NCI-H1048 (cell line): ENCODE measurements at places on chromosomes 4 and X.

GRCh38 chrX:41956027-41956426, 32.7 kb upstream of the CASK start:
- no peak for DNase-seq

DNA sequence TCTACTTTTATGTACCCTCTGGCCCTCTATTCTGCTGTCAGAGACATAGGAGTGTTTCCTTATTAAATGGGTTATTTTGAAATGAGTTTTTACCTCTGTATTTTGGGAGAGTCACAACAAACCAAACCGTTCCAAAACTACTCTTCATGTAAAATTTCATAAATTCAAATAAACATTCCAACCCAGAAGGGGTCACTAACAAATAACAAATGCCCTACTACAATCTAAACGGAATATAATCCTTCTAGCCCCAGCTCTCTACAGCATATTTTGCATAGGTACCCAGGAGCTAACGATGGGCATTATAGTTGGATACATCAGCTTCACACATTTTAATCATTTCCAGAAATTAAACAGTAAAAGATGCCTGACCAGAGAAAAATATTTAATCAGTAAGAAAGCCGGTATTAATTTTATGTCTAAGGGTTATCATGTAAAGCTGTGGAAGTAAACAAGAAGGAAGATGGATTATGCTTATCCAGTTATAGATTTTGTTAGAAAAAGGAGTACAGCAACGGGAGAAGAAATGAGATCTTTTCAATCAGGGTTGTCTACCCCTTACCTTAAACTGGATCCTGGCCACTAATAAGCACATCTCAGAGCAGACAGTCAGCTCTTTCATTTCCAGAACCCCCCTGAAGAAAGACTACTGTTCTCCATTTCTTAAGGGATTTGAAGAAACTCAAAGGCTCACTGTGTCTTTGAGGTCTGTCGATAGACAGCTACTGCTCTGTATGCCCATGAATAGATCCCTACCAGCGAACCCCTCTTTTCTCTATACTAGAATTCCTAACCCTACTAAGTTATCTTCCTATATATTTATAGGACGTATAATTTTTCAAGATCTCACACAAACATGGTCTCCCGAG, 1.2 kb downstream of the UGDH start:
- no peak for DNase-seq

GRCh38 chr4:53055716-53056403, 193.7 kb downstream of the RASL11B start:
- DNase-seq: no peak

GRCh38 chrX:39896951-39897740, 200.6 kb downstream of the BCOR start:
- DNase-seq: no peak

- DNase-seq: no peak
These were observed 65.6 kb downstream of the DCAF8L1 start for GRCh38 chrX:27915617-27916016.

- no peak for DNase-seq
These were observed 2.6 kb upstream of the AMMECR1 start for GRCh38 chrX:110320381-110320987.

DNA sequence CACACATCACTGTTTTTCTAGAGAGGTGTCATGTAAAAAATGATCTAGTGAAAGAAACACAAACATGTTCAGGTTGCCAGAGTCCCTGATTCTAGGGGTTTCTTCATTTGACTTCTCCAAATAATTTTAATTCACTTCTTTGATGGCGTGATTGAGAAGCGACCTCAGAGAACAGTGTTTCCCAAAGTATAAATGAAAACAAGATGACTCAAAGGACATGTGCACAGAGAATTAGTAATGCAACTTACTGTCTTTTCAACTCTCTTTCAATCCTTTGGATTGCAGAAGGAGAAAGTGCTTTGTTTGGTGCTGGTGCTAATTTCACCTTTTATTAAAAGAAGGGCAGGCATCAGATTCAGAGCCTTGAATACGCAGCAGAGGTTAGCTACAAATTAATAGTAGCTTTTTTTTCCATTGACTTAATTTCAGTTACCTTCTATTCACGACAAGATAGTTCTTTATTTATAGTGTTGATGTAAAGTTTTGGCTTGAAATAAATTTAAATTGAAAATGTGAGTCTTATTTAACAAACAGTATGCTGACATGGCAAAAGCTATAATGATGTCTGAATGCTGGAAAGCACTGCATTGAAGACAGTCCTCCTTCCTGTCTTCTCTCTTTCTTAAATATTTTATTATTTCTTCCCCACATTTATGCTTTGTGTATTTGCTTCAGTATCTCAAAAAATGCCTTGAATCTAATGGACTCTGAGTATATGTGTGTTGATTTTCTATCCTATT, 85.1 kb downstream of the SLC10A7 start:
- no peak for DNase-seq

DNA sequence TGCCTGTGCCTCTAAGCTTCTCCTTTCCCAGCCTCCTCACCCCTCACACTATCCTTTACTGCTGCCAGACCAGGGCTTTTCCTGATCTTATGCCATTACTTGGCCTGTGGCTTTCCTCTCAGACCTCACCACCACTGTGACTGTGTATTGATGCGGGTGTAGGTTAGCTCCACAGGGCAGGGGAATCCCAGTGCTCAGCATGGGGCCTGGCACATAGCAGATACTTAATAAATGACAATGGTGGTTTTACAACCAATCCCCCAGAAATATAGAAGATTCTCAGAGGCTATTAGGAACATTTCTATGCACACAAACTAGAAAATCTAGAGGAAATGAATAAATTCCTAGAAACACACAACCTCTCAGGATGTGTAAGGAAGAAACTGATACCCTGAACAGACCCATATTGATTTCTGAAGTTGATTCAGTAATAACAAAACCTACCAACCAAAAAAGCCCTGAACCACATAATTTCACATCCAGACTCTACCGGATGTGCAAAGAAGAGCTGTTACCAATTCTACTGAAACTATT, 129.6 kb upstream of the QRFPR start:
- DNase-seq: no peak

- no peak for DNase-seq
These were observed 15.9 kb upstream of the TLR1 start for GRCh38 chr4:38820329-38821061.

DNA sequence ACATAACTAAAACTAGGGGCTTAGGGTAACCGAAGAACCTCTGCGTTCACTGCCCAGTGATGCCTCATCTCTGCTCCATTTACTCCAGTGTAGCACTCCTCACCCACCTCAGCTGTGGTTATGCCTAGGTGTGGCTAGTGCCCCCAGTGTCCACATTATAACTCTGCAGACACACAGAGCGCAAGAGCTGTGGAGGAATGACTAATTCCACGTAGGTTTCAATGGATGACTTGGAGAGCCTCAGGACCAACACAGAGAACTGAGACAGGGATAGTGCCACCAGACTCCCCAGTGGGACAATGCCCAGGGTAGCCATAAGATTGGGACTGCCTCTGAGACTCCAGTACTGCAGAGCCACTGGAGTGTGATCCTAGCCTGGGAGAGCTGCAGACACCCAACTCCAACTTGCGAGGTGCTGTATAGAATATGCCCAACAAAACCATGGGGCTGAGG, 542.4 kb upstream of the DIPK2B start:
- no peak for DNase-seq

GRCh38 chr4:28883211-28883610, 1837.0 kb upstream of the PCDH7 start:
- no peak for DNase-seq

- no peak for DNase-seq
These were observed 134.9 kb upstream of the VEGFC start for GRCh38 chr4:176927664-176928063.

GRCh38 chr4:147840838-147841738, 109.2 kb downstream of the ARHGAP10 start:
- DNase-seq: no peak

DNA sequence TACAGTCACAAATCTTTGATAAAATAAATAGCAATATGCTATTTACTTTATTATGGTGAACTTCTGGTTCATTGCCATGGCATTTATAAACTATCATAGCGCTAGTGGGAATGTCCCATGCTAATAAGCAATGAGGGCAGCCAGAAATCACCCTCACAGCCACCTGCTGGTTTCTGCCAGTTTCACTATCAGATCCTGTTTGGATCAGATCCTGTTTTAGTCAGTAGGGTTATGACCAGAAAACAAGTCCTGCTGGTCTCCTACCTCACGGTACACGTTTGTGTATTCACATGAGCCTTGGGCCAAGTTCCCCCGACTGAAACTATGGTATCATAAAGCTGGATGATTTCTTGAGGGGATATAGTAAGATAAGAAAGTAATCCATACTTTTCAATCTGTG, 17.7 kb downstream of the FOXR2 start:
- DNase-seq: no peak

GRCh38 chrX:22338740-22339139, 66.0 kb downstream of the CBLL2 start:
- no peak for DNase-seq

DNA sequence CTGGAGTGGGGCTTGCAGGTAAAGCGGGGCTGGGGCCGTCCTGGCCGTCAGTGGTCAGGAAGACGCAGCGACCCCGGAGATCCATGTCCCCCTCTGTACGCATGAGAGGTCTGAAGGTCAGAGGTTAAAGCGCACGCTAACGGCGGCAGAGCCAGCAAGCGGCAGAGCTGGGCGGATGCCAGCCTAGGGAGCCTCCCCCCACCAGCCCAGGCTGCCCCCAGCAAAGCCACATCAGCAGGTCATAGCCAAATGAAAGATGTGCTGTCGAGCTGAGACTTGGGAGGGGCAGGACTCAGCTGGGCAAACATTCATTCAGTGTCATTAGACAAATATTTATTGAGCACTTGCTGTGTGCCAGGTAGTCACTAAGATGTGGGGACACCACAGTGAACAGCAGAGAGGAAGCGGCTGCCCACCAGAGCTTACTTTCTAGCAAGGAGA, 593 bp upstream of the JAKMIP1 start:
- no peak for DNase-seq

DNA sequence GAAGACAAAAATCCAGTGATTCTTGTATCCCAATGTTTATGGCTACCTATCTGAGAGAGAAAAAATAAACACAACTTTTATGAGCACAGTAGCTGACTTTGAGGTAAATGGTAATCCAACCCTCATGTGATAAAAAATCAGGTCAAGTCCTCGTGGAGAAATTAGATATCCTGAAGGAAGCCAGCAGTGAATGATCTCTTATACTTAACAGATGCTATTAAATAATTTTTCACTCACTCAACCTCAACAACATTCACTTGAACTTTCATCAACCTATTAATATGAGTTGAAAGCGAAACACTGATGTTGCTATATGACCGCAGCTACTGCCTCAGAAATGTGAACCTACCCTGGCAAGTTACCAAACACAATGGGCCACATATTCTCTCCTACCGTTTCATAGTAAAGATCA, 105.4 kb downstream of the GPC3 start:
- DNase-seq: no peak

GRCh38 chrX:71992711-71993110, 82.1 kb downstream of the NHSL2 start:
- no peak for DNase-seq

DNA sequence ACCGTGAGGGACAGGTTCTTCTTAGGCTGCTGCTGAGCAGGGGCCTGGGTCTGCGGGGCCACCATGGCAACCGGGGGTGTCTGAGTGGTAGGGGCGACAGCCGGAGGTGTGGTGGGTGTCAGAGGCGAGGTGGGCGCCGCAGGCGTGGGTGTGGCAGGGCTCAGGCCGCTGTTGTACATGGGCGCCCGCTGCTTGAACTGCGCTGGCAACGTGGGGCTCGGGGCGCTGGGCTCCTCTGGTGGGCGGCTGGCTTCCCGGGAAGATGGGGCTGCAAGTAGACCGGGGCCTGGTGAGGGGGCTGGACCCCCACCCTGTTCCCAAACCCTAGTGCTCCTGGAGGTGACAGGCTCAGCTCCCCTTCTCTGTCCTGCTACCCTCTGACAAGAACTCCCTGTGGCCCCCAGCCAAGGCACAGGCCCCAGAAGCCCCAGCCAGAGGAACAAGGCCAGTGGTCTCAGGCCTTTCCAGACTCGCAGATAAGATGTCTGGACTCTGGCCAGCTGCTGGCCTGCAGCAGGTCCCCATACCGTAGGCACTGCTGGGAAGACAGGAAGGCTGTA, 24.8 kb downstream of the NELFA start:
- DNase-seq: no peak

- DNase-seq: no peak
These were observed 42.8 kb upstream of the PRDM8 start for GRCh38 chr4:80154545-80154933.

DNA sequence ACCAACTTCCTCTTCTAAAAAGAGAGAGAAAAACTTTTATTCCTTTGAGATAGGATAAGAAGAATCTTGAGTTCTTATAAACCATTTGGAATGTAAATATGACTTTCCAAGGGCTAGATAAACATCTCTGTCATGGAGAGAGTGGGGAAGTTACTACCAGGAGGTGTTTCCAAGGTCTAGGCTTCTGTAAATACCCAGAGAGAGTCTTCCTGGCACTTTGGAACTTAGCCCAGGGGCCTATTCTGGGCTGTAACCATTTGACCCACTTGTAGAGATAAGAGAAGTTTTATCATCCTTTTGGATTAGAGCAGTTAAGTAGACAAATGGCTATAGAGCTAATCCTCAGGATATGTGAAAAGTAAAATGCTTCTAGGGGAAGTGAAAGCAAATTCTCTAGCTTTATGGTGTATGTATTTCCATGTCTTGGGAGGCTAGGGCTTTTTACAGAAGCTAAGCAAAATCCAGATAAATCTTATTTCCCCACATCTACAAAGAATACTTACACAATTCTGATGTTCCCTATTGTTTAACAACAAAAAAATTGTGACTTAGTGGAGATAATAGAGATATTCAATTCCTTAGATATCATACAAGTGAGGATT, 51.1 kb downstream of the MCUB start:
- no peak for DNase-seq

DNA sequence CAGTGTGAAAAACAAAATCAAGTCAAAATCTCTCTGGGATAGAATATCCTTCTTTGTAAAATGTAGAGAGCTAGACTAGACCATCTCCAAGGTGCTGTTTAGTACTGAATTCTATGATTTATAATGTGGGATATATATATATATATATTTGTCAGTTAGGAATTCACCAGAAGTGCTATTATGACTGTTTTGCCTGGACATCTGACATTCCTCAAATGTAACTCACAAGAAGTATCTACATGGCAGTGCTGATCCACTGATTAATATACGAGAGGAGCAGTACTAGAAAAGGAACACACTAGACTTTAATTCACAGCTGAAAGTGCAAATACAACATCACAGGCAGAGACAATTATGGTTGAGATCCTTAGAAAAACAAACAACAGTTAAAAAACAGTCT, 208.9 kb downstream of the GBA3 start:
- no peak for DNase-seq

DNA sequence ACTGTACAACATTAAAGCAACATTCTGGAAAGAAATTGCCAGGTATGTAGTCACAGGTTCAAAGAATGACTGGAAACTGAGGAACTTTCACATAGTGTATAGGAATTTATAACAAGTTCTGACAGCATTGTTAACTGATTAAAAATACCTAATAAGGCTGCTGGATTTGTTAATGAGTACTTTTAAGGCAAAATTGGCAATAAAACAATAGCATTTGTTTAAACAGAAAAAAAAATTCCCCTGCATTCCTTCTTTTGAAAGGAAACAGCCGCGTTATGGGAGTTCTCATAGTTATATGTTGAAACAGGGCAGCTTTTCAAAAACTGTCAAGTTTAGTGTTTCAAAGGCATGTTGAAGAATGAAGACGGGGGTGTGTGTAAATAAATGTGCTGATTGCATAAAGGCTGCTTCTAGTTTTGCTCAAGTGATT, 282.5 kb upstream of the FAT1 start:
- DNase-seq: no peak
